ENCODE measurements at places on chromosomes 16 and 17.

DNA sequence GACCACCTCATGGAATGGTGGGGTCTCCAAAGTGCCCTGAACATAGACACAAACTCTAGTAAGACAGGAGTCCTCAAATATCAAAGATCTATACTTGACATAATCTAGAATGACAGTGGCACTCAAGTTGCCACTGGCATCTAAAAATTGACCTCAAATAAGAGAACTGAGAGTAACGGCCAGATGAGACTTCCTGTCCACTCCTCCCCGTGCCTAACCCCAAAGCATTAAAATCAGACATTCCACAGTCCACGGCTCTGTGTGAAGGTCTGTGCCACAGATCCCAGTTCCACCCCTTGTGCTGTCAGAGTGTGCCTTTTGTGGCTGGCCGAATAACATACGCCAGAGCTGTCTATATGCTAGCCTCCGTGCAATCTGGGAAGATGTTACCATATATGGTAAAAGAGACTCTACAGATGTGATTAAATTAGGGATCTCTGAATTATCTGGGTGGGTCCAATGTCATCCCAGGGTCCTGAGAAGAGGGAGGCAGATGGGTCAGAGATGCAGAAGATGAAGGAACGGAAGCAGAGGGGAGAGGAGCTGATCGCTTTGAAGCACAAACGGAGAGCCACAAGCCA is 21.0 kb upstream of the EVPL start:
- DNase-seq = no peak

DNA sequence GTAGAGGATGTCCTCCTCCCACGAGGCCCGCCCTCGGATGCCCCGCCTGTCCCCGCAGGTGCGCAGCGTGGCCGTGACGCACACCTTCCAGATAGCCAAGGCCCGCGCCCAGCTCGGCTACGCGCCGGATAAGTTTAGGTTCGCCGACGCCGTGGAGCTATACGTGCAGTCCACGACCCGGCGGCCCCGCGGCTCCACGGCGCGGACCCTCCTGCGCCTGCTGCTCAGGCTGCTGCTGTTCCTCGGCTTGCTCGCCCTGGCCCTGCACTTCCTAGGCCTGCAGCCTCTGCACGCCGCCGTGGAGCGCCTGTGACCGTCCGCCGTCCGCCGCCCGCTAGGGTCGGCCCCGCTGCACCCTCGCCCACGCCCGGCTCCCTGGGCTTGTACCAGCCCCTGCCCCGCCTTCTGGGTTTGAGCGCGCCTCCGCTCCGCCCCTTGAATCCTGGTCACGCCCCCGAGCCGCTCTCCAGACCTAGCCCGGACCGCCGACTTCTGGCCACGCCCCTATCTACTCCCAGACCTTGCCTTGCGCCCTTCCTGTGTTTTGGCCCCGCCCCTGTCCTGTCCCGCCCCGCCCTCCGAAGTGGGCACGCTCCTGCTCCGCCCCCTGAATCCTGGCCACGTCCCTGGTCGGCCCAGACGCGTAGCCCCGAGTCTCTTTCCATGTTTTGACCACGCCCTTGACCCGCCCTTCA is 15.8 kb upstream of the EEF2K start:
- peak; percentile 100 for DNase-seq

GRCh38 chr17:57085448-57086068 is 512 bp downstream of the AKAP1 start:
- DNase-seq = peak; percentile 46

- DNase-seq = no peak
These were observed 33.2 kb upstream of the CCDC182 start for GRCh38 chr17:57778306-57778705.

DNA sequence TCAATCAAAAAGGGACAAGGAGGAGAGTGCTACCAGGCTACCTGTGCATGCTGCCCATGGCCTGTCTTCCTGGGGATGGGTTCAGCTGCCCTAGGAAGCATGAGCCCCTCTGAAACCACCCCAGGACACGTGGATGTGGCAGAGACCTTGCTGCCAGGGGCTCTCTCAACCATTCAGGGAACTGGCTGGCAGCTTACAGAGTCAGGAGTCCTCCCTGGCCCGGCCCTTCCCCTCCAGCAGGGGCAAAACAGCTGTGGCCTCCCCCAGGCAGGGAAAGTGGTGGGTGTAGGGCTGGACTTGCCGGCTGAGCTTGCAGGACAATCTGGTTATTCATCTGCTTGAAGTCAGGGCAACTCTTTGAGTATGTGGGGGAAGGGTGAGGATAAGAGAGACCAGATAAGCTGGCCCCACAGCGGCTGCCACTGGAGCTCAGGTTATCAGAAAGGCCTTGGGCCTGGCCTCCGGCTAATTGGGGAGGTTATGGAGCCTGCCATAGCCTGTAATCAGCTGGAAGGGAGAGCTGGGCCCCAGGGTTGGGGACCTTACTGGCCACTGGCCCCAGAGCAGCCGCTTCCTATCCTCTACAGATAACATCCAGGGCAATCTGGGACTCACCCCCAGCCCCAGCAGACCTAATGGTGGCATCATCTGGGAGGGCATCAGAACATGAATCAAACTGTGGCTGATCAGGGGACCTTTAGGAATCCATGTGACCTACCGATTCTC is 5.6 kb upstream of the TBX2 start:
- DNase-seq = no peak

DNA sequence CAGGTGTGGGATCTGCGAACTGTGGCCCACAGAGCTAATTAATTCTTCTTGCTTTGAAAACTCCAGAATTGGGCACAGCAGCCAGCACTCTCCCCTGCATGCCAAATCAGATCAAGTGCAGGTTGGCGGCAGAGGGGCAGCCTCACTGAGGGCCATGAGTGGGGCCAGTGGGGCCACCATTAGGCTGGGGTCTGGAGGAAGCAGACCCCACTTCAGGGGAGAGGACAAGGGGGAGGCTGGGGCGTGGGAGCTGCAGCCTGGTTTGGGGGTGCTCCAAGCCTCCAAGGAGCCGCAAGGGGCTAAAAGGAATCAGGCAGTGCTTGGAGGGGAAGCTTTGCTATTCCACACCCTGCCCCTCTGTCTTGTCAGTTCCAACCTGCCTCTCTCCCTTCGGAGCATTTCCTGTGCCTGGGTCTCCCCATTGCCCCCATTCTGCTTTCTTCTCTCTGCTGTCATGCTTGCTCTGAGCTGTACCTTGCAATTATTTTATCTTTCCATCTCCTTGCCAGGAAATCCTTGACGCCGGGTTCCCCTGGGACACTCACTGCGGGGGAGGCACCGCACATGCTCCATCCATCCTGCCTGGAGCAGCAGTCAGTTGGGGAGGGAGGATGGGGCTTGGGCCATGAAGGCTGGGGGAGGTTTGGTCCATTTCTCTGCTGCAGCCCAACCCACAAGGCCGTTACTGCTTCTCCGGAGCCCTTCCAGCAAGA is 3.3 kb upstream of the ABCC3 start:
- DNase-seq = no peak

GRCh38 chr16:56115817-56116576 is 75.3 kb upstream of the GNAO1 start:
- DNase-seq = no peak

GRCh38 chr17:10295728-10296343 is 77.0 kb downstream of the MYH13 start:
- DNase-seq = no peak

- no peak for DNase-seq
These were observed 2.1 kb downstream of the PPP1R1B start for GRCh38 chr17:39628655-39629493.

DNA sequence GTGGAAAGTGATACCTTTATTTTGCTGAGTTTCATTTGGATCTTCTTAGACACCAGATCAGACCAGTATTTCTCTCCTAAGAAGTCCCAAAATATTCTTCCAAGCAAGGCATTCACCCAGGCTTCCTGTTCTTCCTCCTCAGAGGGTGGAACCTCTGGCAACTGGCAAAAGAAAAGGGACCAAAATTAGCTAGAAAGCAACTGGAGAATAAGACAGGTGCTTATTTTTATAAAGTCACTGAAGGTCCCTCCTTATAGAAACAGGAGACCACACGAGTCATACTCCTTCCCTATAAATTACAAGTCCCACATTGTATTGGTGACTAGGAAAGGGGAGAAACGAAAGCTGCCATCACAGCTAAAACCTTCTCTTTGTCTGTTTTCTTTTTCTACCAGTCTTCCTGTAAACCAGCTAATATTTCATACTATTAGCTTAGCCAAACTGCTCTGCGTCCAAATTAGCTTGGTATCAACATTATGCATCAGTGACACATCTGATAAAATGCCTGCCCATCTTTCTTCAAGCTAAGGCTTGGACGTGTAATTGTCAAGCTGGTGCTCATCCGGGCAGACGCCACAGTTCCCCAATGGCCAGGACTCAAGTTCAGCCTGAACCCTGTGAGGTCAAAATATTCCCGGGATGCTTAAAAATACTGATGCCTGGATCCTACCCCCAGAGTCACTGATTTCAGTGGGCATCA is 47.5 kb upstream of the ERN1 start:
- no peak for DNase-seq

GRCh38 chr16:48611329-48612137 is 1.6 kb upstream of the N4BP1 start:
- peak; percentile 76 for DNase-seq

DNA sequence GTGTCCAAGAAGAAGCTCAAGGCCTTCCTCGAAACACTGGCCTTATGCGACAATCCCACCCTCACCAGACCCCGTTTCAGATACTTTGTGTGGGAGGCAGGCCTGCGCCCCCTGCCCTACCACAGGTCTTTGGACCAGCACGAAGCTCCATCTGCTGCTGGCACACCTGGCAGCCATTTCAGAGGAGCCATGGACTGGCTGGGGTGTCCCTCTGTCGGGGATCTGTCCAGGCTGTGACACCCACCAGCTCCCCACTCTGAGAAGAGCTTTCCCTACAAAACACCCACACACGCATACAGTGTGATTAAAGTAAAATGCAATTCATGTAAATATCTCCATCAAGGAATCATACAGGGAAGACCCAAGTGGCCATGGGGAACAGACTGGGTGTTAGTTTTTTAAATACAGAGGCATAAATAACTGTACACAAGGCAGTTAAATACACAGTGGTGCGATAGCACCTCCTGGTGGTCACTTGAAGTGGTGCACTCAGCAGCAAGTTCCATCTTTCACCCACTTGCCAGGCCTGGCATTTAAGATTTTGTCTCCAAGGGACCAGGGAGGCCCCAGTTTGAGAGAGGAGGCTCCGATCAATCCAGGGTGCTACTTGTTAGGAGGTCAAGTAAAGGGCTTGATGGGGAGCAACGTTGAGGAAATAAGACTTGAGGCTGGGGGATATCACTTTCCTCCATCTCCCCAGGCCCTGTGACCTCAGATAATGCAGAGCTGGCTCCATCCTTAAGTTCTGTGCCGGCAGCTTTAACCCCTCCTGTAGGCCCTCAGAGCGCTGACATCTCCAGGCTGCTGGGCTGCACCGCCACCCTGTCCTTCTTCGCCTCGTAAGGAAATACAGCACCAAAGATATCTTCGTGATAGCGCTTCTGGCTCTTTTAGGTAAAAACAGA is 43.6 kb downstream of the NOS2 start:
- DNase-seq = peak; percentile 42

DNA sequence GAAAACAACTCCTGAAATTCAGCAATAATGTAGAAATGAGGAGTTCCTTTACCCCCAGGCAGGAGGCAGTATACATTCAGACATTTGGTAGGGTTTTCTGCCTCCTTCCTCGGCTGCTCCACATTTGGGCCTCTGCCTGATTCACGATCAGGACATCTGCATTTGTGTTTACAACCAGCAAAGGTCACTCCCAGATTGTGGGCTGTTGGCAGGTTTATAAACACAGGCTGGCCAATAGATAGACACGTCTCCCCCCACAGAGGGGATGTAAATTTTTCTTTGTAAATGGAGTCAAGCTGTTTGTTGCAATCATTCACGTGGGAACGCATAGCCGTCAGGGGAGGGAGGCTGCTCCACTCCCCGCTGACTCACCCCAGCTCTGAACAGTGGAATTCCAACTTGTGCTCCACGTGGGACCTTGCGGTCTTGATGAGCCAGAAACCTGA is 252.1 kb upstream of the N4BP1 start:
- no peak for DNase-seq

DNA sequence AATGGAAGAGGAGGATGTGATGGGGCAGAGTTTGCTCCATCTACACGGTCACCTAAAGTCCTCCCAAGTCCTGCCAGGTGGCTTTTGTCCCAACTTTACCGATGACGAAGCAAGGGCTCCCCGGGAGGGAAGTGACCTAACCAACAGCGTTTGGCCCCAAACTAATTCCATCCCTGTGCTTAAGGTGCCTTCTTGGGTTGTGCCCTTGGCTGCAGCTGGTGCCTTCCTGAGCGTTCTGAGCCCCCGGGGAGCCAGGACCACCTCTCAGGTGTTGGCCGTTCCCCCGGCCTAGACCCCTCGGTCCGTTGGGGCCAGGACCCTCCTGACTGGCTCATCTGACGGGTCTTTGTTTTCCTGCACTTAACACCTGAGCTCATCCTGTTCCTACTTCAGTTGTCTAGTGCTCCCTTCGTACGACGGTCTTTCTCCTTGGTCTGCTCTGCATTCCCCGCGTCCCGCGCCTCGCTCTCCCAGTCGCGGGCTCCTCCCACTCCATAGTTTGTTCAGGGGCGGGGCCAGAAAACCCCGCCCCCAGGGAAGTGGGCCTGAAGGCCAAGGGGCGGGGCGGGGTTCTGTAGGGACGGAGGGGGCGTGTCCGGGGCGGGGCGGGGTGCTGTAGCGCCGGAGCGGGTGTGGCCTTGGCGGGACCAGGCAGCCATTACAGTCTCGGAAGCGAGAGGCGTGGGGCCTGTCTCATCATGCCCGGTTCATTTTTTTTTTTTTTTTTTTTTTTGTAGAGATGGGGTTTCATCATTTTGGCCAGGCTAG is 822 bp upstream of the ZSCAN10 start:
- peak; percentile 99 for DNase-seq

GRCh38 chr16:85571563-85571812 is 41.6 kb upstream of the GSE1 start:
- no peak for DNase-seq

- no peak for DNase-seq
These were observed 44.6 kb downstream of the SOX8 start for GRCh38 chr16:1026057-1026783.

- no peak for DNase-seq
These were observed 199.3 kb downstream of the CDH8 start for GRCh38 chr16:61836804-61837393.

DNA sequence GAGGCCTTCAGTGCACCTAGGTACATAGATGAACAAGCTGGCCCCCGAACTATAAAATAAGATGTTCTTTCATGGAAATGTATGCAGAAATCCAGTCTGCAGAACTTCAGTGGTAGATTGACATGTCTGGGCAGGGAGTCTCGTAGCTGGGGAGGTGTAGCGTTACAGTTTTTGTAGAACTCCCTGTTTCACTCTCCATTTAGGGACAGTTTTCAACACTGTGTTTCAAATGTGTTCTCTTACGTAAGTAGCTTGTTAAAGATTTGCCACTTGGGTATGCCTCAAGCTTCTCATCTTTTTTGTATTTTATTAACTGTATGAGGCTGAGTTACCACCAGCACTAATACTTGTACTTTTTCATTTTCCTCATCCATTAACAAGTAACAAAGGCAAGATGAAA is 46.6 kb downstream of the PLD6 start:
- DNase-seq = no peak
